Spleen (tissue), 13 donors: ENCODE measurements at places on chromosomes 12 and 14. TPM values are rescaled to one million over a fixed set of nuclear protein-coding genes. Genes with fewer than 3 reads are reported as not detected.

DNA sequence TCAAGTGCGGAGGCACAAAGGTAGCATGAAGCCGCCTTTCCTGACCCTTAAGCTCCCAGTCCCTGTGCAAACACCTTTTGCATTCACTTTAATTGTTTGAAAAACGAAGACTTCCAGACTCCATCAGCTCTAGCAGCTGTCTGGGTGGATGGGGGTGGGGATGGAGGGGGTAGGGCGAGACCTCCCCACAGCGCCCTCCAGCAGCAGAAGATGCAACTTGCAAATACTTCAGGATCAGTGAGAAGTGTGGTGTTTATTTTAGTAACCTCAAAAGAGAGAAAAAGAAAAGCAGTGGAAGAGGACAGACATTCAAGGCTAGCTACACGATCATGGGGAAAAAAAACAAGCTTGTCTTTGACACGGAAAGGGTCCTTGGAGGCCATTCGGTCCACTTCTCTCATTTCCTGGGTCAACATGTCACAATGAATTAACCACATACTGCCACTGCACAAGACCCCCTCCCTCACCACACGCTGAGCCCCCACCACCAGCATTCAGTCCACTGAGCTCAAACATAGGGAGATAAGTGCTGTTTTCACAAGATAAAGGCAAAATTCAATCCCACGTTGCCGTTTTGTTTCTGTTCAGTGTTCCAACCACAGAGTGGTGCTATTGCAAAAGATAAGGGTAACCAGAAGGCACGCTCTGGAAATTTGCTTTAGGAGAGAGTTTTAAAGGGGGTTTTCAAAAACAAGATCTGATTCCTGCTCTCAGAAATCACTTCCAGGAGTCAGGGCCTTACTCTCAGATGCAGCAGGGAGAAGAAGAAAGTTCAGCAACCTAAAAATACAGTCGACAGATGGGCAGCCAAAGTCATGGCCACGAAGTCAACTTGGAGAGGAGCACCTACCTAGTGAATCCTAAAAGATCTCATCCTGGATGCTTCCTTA lies 3.3 kb upstream of the NTF3 start:
- no peak overlapping the region for H3K4me3 ChIP-seq
- H3K27me3 ChIP-seq: peaks cover 34% of the 10 kb centered on the region
- H3K36me3 ChIP-seq: no peaks in the 10 kb centered on the region
- H3K27ac ChIP-seq: no peak overlapping the region
- no peak for DNase-seq

DNA sequence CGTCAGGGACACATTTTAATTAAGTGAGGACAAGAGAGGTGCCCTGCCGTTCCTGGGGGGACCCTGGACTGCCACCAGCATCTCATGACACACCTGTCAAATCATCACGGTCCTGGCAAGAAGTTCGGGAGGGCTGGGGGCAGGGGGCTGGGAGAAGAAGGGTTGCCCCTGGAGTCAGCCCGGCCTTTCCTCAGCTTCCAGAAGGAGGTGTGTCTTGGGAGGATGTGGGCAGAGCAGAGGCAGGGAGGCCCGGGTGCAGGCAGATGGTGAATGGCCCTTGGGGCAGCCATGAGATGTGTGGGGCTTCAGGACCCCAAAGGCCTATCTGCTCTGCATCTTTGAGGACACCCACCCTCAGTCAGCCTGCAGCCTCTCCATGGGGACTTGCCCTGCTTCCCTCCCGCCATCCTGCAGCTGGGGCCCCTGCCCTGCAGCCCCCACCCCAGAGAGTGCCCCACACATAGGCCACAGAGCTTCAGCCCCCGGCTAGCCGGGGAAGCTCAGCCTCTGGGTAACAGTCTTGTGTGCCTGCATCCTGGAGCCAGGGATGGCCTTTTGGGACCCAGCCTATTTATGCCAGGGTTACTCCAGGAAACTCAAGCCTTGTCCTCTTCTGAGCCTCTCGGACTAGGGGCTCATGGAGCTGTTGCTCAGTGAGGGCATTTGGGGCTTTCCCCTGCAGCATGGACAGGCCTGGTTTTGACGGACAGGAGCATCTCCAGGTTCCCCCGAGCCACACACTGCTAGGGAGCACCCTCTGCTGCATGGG lies 178.5 kb downstream of the KIF26A start:
- H3K4me3 ChIP-seq: no peak overlapping the region
- no peaks in the 10 kb centered on the region for H3K36me3 ChIP-seq
- no peaks in the 10 kb centered on the region for H3K27me3 ChIP-seq
- peaks cover 7% of the 10 kb centered on the region for H3K4me1 ChIP-seq
- H3K27ac ChIP-seq: no peak overlapping the region
- peak; percentile 52 for DNase-seq

DNA sequence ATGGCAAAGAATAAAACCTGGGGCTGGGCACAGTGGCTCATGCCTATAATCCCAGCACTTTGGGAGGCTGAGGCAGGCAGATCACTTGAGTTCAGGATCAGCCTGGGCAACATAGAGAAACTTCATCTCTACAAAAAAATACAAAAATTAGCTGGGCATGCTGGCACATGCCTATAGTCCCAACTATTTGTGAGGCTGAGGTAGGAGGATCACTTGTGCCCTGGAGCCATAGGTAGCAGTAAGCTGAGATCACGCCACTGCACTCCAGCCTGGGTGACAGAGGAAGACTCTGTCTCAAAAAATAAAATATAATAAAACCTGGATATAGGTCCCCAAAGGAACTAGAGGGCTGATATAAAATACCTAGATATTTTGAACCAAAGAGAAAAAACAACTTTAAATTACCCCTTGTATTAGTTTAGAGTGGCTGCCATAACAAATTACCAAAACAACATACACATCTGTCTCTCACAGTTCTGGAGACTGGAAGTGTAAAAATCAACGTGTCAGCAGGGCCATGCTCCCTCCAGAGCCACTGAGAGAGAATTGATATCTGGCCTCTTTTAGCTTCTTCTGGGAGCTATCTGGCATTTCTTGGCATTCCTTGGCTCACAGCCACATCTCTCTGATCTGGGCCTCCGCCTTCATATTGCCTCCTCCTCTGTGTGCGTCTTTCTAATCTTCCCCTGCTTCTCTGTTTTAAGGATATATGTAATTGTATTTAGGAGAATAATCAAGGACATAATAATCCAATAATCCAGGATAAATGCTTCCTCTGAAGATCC lies 47.9 kb upstream of the ATF7IP start:
- no peaks in the 10 kb centered on the region for H3K4me1 ChIP-seq
- H3K27ac ChIP-seq: no peak overlapping the region
- no peaks in the 10 kb centered on the region for H3K27me3 ChIP-seq
- no peaks in the 10 kb centered on the region for H3K36me3 ChIP-seq
- H3K4me3 ChIP-seq: no peak overlapping the region
- DNase-seq: no peak

The FANCM gene
- total RNA-seq: 10.2 TPM
